T-helper 17 cell (primary cell): ENCODE measurements at places on chromosomes 3 and 15. TPM values are rescaled to one million over a fixed set of nuclear protein-coding genes. Genes with fewer than 3 reads are reported as not detected.

DNA sequence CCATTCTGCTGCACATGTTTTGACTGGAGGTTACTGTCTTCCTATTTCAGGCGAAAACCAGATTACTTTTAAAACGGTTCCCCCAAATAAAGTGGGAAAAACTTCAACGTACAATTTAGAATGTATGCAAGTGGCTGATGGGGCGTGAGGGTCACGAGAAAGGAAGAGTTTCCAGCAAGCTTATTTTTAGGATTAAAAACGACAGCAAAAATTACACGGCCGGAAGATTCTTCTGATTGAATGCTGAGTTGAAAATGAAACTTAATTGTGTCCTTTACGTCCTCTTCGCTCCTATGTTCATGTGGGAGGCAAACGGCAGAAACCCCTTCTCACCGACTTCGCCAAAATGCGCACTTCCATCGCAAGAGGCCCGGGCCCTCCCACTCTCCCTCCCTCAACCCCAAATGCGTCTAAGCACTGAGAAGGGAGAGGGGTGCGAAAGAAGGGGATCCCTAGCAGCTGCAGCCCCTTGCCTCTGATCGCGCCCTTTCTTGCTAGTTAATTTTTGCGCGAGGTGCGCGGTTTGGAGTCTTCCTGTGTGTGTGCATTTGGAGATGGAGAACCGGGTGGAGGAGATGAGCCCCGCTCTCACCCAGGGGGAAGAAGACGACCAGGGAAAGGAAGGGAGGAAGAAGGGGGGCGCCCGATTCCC is 656 bp downstream of the CD47 start:
- DNase-seq: peak; percentile 52

DNA sequence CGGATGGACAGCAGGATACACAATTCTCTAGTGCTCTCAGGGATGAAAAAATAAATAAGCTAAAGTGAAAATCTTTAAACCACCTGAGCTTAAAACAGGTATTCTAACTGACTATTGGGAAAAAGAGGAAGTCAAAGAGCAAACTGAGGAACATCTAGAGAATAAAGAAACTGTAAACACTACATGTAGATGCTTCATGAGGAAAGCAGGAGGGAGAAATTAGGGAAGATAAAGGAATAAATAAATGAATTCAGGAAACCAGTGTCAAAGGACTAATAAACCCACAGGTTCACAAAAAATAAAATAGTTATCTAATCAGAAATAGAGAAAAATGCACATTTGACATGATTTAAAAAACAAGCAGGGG is 525 bp upstream of the MCCC1 start:
- DNase-seq: no peak

The BUB1B gene
- 1.1 TPM for total RNA-seq

GRCh38 chr3:81898336-81898735 is 136.9 kb upstream of the GBE1 start:
- no peak for DNase-seq

GRCh38 chr3:4838621-4839022 is 140.6 kb upstream of the BHLHE40 start:
- DNase-seq: no peak

DNA sequence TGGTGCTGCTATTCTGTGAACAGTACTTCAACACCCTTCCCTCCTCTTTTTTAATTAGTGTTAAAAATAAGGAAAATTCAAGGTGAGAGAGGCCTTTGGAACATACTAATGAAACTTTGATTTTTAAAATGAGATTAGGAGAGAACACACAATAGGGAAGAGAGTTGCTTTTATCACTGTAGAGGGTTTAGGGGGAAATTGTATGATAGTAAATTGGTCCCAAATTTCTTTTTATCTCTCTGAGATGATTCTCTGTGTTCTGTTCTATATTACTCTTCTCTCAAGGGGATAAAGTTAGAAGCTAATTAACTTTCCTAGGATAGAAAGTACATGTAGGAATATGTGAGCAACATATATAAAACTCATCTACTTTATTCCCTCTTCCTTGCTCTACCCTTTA is 40.8 kb downstream of the ZFAND6 start:
- DNase-seq: no peak

The AADACL2 gene
- total RNA-seq: not detected

The CYP11A1 gene
- not detected for total RNA-seq

DNA sequence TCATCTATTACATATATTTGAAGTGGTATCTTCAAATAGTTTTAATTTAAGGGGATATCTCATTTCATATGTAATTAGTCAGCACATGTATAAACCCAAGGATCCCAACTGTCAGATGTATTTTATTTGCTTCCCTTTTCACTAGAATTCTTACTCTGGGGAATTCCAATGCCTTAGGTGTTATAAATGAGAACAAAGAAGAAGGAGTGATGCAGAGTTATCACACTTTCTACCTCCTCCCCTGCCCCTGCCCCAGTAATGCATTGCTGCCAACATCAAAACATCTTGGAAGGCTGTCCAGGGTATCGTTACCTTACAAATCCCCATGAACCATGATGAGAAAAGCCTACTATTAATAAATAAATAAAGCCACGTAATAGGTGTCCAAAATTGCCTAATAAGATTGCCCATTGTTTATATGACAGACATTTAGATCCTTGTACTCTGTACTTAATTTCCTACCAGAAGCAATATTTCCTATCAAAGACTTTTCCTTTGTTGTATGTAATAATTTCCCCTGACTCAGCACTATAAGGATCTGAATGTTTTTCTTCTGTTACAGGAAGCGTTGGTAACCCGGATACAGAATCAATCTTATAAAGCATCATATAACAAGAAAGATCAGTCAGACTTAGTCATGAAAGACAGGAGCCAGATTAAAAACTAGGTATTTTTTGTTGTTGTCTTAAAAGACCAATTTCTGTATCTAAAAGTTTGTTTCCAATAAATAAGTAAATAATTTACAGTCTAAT is 38.8 kb downstream of the CBLB start:
- no peak for DNase-seq

The TRIM69 gene
- total RNA-seq: 31.7 TPM

The BTLA gene
- 9.4 TPM for total RNA-seq

DNA sequence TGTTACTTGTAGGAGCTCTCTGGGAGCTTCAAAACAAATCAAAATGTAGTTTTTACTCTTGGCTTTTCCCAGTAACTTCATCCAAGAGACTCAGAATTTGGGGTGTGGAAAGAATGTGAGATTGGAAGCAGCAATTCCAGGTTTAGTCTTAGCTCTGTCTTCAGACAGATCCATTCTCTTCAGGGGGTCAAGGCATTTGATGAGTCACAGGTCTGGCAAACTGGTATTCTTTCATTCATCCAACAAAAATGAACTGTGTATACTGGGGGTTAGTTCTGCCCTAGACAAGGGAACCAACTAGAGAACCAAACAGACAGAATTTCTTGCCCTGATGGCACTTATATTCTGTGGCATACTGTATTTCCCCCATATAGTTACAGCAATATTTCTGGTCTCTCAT is 36.3 kb upstream of the CADPS start:
- DNase-seq: no peak

The CCR3 gene
- total RNA-seq: 0.37 TPM

The SLC2A2 gene
- not detected for total RNA-seq

The ARPP21 gene
- not detected for total RNA-seq

DNA sequence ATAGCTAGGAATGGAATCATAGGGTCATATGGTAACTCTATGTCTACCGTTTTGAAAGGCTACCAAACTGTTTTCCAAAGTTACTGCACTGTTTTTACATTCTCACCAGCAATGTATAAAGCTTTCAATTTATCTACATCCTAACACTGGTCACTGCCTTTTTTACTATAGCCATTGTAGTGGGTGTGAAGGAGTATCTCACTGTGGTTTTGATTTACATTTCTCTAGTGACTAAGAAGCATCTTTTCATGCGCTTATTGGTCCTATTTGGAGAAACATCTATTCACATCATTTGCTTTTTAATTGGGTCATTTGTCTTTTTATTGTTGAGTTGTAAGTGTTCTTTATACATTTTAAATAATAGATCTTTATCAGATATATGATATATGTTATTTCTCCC is 53.3 kb downstream of the PIK3R4 start:
- DNase-seq: no peak

DNA sequence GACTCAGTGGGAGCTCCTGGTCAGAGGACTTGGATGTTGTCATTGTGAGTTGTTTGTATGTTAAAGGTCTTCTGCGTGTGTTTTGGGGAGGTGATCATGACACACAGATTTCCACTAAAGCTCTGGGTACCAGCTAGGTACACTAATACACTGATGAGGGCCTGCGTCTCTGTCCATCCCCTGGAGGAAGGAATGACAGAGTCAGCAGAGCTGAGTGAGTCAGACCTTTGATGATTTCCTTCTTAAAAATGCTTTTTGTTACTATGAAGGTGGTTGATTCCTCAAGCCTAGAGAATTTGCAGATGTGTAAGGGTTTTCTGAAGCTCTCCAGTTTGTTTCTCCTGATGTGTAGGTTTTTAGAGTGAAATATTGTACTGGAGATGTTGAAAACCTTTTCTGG is 424.1 kb upstream of the TPM1 start:
- no peak for DNase-seq

GRCh38 chr3:119901148-119901547 is 119.2 kb downstream of the NR1I2 start:
- no peak for DNase-seq

DNA sequence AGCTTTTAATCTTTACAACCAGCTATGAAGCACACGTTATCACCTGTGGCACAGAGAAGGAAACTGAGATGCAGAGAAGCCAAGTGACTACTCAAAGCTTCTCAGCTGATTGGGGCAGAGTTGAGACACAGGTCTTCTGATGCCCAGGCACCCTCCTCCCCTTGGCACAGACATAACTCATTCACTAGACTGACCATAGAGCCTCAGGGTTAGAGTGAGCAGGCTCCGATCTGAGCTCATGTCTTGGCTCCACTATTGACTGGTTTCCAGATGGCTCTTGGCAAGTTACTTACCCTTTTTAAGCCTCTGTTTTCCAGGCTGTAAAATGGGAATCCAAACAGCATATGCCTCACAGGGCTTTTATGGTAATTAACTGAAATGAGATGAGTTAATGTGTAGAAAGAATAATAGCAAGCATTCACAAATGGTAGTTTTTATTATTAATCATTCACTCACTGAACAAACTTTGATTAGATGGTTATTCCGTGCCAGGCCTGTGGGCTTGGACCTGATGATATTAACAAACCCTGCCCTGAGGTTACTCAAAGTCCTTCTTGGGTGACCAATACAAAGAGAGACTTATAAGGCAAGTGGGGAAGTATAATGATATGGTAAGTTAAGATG is 184.3 kb downstream of the ANXA2 start:
- DNase-seq: no peak

The GOLGA6L7 gene
- total RNA-seq: not detected

The DLEC1 gene
- total RNA-seq: 8.6 TPM

The VIPR1 gene
- total RNA-seq: 72.9 TPM

GRCh38 chr3:111571907-111572460 is 23.2 kb downstream of the ZBED2 start:
- no peak for DNase-seq

GRCh38 chr15:61000276-61000675 is 228.8 kb downstream of the RORA start:
- no peak for DNase-seq

The GOLGA8H gene
- not detected for total RNA-seq

DNA sequence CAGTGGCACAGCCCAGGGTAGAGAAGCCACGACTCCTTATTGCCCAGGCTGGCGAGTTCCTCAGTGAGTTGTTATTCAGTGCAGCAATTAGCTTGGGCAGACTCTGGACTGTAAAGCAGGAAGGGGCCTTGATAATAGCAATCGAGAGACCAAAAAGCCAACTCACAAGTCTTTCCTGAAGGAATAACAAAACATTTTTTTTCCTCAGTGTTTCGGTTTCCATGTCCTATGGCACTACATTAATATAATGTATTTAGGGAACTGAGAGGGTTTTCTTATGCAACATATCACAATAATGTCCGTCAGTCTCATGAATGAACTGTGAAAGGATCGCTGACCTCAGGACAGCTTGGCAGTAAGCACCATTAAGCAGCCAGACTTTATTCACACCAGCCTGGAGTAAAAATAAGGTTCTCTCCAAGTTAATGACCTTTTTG is 248.9 kb upstream of the TBL1XR1 start:
- no peak for DNase-seq

The FAM227B gene
- total RNA-seq: 5.7 TPM

- DNase-seq: no peak
Measured at GRCh38 chr15:101347454-101347853, 52.4 kb upstream of the SNRPA1 start.

The CPNE9 gene
- total RNA-seq: not detected

The HTR3E gene
- not detected for total RNA-seq

The FBXW12 gene
- not detected for total RNA-seq

- DNase-seq: no peak
Measured at GRCh38 chr15:100234158-100235029, 107.4 kb downstream of the ADAMTS17 start.

- no peak for DNase-seq
Measured at GRCh38 chr15:97026781-97027180, 696.3 kb downstream of the NR2F2 start.

DNA sequence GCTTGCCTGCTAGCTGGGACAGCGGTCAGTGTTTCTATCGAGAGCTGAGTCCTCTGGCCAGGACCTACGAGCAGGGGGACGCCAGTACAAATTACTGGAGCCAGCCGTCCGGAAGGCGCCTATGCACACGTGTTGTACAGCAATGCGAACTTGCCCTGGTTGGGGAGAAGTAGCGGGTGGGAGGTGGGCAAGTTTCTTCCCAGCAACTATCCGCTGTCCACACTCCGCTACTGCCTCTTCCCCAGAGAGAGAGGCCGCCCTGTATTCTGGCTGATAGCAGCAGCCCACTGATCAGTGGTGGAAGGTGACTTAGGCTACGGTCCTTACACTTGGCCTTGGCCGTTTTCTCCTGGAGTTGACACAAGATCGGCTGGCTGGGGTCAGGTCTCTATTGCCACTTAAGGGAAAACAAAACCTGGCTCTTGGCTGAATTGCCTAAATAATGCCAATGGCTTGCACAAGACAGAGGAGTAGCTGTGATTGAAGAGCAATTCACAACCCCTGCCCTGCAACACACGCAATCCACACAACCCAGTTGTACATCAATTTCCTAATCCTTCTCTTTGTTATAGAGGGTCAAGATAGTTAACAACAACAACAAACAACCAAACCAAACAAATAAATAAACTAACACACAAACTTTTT is 12.8 kb upstream of the SHC4 start:
- DNase-seq: no peak
